SK-MEL-5 (cell line): ENCODE measurements at places on chromosomes 4 and X. TPM values are rescaled to one million over a fixed set of nuclear protein-coding genes. Genes with fewer than 3 reads are reported as not detected.

DNA sequence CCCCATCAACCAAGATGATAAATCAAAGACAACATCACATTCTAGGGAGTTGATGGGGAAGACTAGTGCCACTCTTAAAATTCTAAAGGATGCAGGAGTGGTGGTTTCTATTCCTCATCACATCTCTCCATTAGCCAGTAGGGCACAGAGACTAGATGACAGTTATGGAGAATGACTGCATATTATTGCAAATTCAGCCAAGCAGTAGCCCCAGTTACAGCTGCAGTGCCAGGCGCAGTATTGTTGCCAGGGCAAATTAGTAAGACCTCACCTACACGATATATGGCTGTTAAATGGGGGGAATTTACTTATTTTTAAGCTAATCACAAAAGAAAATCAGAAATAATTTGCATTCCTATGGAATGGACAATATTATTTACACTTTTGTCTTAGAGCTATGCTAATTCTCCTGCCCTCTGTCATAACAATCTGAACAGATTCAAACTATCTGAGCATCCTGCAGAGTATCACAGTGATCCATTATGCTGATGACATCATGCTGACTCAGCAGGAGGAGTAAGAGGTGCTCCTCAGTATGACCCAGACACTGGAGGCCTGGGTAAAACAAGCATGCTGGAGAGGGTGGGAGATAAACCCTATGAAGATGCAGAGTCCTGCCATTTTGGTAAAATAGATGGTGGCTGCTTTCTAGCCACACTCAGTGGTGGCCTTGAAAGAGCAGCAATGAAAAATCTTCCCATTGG, 24.7 kb downstream of the ETNPPL start:
- DNase-seq, result no peak

DNA sequence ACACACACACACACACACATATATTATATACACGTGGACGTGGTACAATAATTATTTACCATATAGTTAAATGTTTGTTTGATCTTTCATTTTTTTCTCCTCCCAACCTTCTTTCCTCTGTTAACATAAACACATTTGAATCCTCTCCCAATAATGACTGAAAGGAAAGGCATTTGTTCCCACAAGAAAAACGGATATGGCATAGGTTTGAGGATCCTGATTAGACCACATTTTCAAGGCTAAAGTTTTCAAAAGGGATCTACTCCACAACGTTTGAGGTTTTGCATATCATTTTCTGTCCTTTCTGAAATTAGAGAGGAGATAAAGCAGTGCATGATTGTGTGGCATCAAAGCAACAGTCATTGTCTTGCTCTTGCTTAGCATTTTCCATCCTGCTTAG, 1883.4 kb downstream of the STIM2 start:
- DNase-seq, result no peak

GRCh38 chr4:15443371-15444160, 15.7 kb downstream of the C1QTNF7 start:
- no peak for DNase-seq

GRCh38 chrX:12007881-12008280, 130.4 kb upstream of the FRMPD4 start:
- no peak for DNase-seq

DNA sequence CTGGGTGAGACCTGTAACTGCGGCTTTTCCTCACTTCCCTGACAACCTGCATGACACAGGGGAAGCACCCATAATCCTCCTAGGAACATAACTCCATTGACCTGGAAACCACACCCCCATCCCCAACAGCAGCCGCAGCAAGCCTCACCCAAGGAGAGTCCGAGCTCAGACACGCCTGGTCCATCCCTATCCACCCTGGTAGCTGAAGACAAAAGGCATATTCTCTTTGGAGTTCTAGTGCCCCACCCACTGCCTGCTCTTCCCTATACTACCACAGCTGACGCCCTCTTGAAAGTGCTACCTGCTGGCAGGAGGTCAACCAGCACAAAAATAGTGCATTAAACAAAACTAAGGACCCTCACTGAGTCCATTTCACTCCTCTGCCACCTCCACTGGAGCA, 1080.9 kb upstream of the IGFBP7 start:
- DNase-seq, result no peak

- DNase-seq, result no peak
Measured at GRCh38 chrX:14420841-14421240, 108.5 kb upstream of the GLRA2 start.

DNA sequence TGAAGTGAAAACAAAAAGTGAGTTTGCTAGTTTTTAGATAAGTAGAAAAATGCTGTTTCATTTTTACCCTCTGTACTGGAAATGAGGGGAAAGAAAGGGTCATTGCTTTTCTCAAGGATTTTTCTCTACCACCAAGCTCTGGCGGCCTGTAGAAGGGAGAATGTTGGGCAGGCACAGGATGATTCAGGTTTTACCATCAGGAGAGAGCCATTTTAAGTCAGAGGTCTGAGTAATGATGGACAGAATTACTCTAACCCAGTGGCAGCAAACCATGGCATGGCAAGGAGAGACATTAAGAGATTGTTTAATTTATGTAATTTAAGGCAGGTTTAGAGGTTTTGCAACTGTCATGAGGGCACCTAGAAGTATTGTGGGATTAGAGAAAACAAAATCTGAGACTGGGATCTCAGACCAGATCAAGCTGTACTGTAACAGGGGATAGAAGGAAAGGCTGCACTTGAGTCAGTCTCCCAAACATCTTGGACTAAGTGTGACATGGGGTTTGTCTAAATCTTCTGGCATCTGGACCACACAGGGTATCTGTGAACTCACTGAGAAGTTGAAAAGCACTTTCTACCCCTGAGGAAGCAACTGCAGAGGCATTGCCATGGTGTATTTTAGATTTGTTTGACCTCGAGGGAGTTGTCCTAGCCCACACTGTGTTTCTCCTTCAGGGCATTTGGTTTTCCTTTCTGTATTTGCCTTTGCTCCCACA, 81.6 kb downstream of the BANK1 start:
- no peak for DNase-seq

DNA sequence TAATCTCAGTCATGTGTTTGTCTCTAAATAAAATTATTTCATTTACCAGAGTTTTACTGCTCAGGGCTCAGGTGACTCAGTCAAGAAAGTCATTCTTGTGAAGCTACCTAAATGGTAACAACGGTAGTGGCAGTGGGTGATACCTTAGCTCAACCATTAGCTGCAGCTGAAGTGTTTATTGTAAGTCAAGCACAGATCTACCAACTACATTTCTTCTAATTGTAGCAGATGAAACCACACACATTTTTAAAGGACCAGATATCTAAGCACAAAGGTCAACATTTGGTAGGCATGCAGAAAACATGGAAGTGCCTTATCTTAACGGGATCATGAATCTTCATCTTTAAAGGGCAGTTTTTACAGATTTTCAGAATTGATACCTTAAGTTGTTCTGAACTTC, 79.1 kb downstream of the FAT4 start:
- DNase-seq, result no peak

XAGE5 gene
- total RNA-seq, result not detected in 2 replicates

DNA sequence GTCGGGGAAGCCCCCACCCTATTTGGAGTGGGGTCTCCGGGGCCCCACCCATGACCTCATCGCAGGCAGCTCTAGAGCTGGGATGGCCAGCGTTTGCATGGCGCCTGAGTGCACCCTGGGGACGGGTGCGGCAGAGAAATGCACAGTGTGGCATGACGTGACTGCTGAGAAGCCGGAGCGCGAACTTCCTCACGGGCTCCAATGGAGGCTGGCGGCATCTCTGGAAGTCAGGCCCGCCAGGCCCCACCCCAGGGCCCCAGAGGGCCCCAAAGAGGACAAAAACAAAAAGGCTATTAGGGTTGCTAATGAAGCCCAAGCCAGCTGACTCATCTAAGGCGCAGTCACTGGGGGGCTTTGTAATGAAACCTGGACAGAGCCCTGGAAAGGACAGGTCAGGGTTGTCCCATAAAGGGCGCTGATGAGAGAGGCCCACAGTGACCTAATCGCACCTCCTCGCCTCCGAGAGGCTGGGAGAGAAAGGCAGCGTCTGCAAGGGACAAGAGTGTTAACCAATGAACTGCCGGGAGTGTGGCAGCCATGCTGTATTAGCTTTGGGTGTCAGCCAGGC, 86.0 kb upstream of the C1QTNF7 start:
- DNase-seq, result no peak

DNA sequence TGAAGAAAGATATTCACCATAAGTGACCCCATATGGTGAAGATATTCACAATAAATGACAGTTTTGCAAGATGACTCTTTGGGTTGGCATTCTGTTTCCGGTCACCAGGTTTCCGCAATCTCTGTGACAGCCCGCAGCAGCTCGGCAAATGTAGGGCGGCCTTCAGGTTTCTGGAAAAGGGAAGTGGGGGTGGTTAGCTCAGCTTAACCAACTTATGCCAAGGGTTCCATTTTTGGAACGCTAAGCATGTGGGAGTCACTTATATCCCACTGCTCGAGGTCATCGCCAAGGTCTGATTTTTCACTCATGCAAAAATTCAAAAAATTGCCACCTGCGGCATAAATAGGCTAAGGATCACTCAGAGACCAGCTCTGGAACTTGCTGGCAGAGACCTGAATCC, 51.0 kb downstream of the NIPAL1 start:
- no peak for DNase-seq

HELT gene
- not detected in 2 replicates for total RNA-seq

ADAM29 gene
- not detected in 2 replicates for total RNA-seq

GNPDA2 gene
- total RNA-seq, result 25.4 and 26.8 TPM in 2 replicates

- DNase-seq, result no peak
Measured at GRCh38 chrX:30005813-30006212, 209.6 kb upstream of the MAGEB2 start.

DNA sequence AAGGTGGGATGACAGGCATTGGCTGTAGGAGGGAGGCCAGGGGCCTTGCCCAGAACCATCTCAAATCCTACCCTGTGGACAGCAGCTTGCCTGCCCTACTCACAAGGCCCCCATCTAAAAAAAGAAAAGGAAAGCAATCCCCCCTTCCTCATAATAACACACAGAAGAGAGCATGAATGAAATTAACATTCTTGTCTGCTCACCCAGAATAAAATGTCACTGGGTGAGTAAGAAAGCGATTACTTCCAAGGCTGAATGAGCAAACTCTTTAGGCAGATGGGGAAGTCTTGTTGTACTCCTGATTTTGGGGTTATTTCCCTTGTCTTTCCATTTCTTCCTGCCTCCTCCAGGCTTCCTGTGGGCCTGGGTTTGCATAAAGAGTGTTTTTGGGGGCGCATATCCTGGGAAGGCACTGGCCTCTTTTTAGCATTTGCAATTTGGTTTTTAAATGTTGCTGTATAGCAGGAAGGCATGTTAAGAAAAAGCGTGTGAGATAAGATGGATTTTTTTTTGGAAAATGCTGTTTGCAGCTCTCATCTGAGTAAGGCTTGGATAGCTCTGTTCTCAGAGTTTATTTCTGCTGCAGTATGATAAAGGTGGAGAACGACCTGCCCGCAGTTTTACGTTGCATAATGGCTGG, 248.3 kb upstream of the GATB start:
- no peak for DNase-seq

- DNase-seq, result no peak
Measured at GRCh38 chr4:106316773-106317409, 541 bp downstream of the AIMP1 start.

TIGD4 gene
- total RNA-seq, result 1.8 and 2.1 TPM in 2 replicates

ASMT gene
- total RNA-seq, result 0.90 and 2.0 TPM in 2 replicates

- no peak for DNase-seq
Measured at GRCh38 chr4:73423184-73423583, 12.8 kb upstream of the AFP start.

GRCh38 chr4:47664051-47664826, 173.6 kb downstream of the CORIN start:
- no peak for DNase-seq

DNA sequence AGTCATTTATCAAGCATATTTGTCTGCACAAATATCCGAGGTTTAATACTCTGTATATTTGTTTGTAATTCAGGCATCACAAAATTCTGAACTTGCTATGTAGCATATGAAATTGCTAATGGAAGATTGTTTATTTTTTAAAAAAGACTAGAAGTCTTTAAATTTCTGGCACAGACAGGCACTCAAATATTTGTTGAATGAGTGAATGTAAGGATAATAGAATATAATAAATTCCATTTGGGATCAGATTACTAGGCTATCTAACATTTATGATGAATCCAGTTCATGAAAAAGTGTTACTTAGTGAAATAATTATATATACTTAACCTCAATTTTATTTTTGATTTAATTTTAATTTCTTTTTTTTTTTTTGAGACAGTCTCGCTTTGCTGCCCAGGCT, 30.4 kb upstream of the TEC start:
- DNase-seq, result no peak

ZNF81 gene
- total RNA-seq, result 7.1 and 8.5 TPM in 2 replicates

GRCh38 chr4:177177541-177178081, 132.1 kb upstream of the NEIL3 start:
- no peak for DNase-seq

AKAP4 gene
- not detected in 2 replicates for total RNA-seq

DNA sequence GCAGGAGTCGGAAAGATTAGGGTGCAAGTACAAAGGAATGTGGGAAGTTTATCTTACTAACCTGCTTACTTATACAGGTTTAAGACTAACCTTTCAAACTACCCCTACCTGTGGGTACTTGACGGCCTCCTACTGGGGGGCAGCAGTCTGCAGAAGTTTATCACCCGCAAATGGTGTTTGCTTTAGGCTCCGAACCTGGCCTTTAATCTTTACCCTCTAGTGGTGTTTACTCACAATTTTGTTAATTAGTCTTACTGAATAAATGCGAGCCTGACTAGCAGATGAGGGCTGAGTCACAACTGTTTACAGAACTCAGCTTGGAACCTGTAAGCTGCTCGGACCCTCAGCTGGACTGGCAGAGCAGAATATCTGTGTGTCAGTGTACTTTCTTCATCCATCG, 204.2 kb upstream of the GPRIN3 start:
- DNase-seq, result no peak

- no peak for DNase-seq
Measured at GRCh38 chrX:110684653-110685052, 111.0 kb downstream of the CHRDL1 start.

GRCh38 chr4:94253036-94253435, 45.4 kb downstream of the SMARCAD1 start:
- DNase-seq, result peak; percentile 8

DNA sequence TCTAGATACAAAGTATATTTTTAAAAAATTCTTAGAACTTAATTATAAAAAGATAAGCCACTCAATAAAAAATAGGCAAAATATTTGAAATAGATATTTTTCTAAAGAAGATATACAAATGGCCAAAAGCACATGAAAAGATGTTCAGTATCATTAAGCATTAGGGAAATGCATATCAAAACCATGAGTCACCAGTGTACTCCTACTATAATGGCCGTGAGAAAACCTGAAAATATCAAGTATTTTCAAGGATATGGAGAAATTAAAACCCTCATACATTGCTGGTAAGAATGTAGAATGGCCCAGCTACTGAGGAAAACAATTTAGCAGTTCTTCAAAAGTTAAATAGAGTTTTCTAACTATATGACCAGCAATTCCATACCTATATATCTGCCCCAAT, 337.9 kb downstream of the CAMK2D start:
- DNase-seq, result no peak

DNA sequence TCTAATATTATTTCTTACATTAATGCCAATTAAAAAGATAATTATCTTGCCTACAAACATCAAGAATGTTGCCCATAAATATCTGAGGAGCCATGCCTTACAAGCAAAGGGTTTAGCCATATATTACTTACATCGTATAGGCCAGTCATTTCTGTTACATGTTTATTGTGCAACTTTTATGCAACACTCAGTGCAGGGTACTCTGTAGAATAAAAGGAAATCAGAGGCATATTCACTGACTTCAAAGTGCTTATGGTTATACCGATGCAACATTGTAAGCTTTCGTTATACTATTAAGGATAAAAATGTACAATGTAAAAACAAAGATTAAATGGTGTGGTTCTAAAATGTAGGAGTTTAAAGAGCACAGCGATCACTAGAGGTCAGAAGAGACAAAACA, 315.9 kb downstream of the PCDH10 start:
- DNase-seq, result no peak
